ENCODE measurements at places on chromosomes 12 and 14.

- no peak for DNase-seq
These were observed 36.2 kb downstream of the PRMT8 start for GRCh38 chr12:3527181-3527580.

- DNase-seq = no peak
These were observed 256.9 kb downstream of the RAD51B start for GRCh38 chr14:68076451-68076850.

DNA sequence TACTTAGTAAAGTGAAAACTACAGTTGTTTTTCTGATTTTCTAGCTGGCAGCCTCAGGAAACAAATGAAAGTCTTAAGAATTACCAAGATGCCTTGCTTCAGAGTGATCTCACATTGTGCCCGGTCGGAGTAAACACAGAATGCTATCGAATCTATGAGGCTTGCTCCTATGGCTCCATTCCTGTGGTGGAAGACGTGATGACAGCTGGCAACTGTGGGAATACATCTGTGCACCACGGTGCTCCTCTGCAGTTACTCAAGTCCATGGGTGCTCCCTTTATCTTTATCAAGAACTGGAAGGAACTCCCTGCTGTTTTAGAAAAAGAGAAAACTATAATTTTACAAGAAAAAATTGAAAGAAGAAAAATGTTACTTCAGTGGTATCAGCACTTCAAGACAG, 28.9 kb downstream of the RXYLT1 start:
- DNase-seq = no peak

GRCh38 chr12:24595652-24596235, 353.2 kb downstream of the BCAT1 start:
- no peak for DNase-seq

DNA sequence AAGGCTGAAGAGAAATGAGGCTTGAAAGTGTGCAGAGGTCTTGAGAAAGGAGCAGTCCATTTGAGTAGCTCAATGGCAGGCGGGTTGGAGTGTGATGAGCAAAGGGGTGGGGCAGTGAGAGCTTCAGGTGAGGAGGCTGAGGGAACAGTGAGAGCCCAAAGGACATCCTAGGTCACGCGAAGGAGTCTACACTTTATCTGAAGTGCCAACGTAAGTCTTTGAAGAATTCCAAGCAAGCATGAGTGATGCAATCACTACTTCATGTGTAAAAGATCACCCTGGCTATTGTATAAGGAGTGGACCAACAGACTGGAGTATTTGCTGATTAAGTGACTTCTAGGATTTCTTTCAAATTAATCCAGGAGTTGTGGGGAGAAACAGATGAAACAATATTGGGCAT, 159.9 kb upstream of the HIF1A start:
- no peak for DNase-seq

- DNase-seq = no peak
These were observed 2.7 kb upstream of the TSPAN31 start for GRCh38 chr12:57741844-57742738.

DNA sequence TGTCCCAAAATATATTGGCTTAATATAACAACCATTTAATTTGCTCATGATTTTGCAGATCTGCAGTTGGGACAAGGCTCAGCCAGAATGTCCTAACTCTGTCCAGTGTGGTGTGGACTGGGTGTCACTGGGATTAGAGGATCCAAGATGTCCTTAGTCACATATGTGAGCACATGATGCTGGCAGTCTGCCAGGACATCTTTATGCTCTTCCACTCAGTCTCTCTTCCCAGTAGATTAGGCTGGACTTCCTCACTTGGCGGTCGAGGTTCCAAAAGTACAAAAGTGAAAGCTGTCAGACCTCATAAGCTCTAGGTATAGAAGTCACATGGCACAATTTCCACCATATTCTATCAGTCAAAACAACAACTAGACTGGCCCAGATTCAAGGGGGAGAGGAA, 167.9 kb upstream of the NTF3 start:
- no peak for DNase-seq

DNA sequence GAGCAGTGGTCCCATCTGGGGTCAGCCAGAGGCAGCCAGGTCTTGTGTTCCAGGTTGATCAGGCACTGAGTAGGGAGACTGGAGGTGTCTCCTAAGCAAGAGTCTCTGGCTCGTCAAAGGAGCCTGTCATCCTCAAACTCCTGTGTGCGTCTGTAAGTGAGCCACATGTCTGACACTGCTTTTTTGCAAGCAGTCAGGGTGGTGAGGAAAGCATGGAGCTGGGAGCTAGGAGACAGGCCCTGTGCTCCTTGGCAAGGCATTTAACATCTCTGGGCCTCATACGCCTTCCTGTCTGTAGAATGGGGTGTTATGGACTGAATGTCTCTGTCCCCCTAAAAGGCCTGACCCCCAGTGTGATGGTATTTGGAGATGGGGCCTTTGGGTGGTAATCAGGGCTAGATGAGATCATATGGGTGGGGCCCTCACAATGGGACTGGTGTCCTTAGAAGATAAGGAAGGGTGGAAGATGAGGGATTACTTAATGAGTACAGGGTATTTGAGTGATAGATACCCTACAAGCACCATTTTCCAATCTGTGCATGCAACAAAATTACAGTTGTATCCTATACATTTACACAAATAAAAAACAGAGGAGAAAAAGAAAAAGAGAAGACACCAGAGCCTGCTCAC, 53.0 kb downstream of the ARL6IP4 start:
- DNase-seq = no peak

DNA sequence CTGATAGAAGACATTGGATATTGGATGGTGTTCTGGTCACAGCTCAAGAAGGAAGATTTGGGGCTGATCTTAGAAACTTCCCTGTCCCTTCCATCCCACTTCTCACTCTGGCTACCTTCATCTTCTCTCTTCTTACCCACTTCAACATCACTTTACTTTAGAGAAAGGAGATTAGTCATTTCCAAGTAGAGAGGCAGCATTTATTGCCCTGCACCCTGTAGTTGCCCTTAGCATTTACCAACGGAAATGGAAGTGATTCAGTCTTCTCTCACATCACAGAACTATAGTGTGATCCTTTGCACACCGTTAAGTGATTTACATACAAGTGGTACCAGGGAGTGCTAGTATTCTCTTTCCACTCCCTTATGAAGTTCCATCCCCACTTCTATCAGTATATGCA, 52.4 kb downstream of the PHLDA1 start:
- DNase-seq = no peak

- DNase-seq = no peak
These were observed 234.4 kb upstream of the CLEC14A start for GRCh38 chr14:38490273-38490672.

DNA sequence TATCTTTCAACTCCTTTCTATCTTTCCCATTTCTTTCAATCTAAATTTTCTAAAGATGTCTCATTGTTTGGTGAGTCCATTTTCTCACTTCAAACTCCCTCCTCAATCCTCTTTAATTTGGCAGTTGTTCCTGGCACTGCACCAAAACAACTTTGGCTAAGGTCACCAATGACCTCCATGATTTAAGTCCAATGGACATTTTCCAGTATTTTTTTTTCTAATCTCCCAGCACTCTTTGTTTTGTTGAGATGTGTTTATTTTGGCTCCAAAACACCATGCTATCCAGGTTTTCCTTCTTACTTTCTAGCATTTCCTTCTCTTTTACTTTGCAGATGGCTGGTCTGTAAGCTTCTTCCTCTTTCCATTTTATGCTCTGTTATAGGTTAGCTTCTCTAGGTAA, 42.5 kb upstream of the OTOGL start:
- DNase-seq = no peak

DNA sequence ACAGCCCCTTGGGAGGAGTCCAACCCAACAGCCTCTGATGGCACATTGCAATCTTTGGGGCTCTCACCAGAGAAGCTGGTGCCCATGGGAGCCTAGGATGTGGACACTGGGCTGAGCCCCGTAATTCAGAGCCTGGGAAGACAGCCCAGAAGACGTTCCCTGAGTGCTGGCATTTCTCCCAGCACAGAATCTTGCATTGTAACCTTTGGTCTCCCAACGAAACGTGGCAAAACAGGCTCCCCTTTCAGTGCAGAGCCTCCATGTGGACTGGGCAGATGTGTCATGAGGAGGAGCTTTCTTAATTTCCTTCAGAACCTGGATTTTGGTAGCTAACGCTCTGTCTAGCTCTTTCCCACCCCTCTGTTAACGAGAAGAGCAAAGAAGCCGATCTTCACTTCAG, 26.3 kb downstream of the BATF start:
- no peak for DNase-seq

DNA sequence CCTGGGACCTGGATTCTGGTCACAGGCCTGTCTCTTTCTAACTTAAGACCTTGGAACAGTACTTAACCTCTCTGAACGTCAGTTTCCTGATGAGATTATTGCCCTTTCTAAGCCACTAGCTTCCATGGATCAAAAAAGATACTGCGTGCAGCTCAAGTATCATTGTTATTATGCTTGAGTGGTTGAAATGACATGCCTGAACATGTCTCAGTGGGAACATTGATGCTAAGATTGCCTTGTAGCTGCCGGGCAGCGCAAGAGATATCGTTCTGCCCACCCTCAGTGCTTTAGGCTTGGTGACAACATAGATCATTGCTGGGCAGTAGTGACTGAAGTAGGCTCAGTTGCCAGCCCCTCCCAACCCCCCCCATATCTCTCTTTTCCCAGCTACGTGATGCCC, 131.9 kb downstream of the SMOC1 start:
- DNase-seq = no peak

- peak; percentile 8 for DNase-seq
These were observed 7.5 kb upstream of the TRHDE start for GRCh38 chr12:72264548-72265175.

- no peak for DNase-seq
These were observed 7.4 kb downstream of the TMEM120B start for GRCh38 chr12:121719926-121720414.

DNA sequence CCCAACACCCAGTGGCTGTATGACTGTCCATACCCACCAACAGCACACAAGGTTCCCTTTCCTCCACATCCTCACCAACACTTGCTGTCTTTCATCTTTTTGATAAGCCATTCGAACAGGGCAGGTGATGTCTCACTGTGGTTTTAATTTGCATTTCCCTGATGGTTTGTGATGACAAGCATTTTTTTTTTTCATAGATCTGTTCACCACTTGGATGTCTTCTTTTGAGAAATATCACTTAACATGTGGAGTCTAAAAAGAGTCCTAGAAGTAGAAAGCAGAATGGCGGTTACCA, 198.1 kb upstream of the DIO3 start:
- DNase-seq = no peak

DNA sequence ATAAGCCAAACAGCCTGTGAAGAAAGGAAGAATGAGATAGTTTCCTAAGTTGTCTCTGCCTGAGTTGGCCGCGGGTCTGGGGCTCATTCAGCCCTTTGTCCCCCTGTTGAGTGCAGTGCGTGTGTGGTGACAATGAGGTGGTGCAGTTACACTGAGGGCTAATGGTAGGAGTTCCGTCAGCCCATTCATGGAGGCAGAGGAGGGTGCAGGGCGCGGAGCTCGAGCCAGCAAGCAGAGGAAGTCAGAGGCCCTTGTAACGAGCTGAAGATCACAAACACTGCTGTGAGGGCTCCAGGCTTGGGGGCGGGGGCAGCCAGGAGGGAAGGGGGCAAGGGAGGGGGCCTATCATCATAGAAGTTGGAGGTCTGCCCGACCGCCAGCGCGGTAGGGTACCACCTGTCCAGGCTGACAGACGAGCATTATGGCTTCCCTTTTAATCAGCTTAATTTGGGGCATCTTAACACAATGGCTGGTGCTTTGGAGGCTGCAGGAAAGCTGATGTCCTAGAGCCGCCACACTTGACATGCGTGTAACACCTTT, 20.5 kb downstream of the CCND2 start:
- no peak for DNase-seq

- no peak for DNase-seq
These were observed 29.4 kb downstream of the RBMS2 start for GRCh38 chr12:56551070-56551469.

- DNase-seq = peak; percentile 19
These were observed at the start of gene TMPRSS12 for GRCh38 chr12:50842637-50843493. TMPRSS12 (plus strand) TSS chr12:50842926; CDS start chr12:50842965, 39 bp downstream.

GRCh38 chr12:124754491-124754890, 109.2 kb downstream of the SCARB1 start:
- no peak for DNase-seq

DNA sequence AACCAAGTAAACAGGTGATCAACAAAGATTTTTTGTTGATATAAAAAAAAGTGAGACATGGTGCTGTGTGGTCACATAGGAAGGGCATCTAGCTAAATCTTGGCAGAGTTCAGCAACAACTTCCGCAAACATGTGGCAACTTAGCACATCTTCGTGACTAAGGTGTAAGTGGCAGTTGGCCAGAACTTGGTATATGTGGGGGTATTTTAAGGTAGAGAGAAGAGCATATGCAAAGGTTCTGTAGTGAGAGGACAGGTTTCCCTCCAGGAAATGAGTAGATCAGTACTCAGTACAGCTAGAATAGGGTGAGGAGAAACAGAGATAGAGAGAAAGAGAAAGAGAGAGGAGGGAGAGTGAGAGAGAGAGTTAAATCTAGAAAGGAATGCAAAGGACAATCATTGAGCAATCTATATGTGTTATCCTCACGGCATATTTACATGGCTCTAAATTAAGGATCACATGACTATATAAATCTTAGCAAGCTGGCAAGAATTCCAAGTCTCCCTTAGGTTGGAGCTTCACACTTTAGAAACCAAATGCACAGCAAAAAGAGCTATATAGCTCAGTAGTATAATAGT, 227.7 kb upstream of the HMGA2 start:
- DNase-seq = no peak

DNA sequence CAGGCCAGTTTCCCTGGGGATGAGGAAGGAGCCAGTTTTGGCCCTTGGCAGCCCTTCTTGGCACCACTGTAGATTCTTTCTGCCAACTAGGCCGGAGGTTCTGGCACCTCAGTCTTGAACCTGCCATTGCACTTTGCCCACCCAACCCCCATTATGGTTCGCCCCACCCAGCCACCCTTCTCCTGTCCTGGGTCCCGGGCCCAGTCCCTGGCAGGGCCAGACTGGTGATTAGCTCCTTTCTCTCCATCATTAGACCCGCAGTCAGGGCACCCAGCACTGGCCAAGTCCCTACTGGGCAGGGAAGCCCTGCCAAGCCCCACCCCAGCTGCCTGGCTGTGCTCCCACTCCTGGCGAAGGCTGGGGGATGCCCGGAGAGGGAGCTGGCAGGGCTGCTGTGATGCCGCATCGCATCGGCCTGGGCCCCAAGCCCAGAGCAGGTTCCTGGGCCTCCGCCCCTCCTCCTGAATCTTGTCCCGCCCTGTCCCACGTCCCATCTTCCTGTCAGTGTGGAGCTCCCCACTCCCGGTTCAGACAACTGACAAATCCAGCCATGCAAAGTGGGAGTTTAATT, 9.8 kb downstream of the FAM222A start:
- DNase-seq = no peak

GRCh38 chr12:94997061-94997460, 6.4 kb downstream of the NDUFA12 start:
- no peak for DNase-seq

- DNase-seq = no peak
These were observed 9.4 kb downstream of the SLC6A13 start for GRCh38 chr12:253116-253831.

DNA sequence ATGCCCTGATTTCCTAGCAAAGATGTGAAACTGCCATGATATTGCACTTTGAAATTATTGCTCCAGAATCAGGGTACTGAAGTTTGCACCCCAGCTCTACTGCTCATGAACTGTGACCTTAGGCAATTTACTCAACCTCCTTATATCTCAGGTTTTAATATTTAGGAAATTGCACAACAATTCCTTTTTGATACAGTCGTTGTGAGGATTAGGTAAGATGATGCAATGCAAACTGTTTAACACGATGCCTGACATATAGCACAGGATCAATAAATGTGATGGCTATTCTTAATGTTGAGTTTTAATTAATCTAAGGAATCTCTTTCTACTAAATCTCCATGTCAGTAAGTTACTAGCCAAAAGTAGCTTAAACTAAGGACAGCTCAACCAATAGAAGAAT, 555.8 kb downstream of the GALC start:
- DNase-seq = no peak

Data from iPS-NIHi11 (cell line).